Liver (tissue), 10 donors: ENCODE measurements at places on chromosomes 7 and 10. TPM values are rescaled to one million over a fixed set of nuclear protein-coding genes. Genes with fewer than 3 reads are reported as not detected.

DNA sequence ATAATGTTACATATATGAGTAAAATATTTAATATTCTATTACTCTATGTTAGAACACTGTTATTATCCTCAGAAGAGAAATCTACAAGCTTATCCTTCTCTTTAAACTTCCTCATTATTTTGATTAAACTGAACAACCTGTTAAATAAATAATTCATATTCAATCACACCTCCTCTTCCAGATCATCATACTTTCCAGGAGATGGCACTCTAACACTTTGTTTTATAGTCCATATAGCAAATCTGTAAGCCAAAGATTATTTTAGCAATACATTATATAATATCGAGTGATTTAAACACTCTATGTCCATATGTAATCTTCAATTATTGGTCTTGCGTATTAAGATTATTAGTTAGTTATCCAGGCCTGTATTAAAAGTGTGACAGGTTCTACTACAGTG, 694.1 kb downstream of the ANKRD7 start:
- H3K36me3 ChIP-seq: no peaks in the 10 kb centered on the region
- DNase-seq: no peak
- no peak overlapping the region for H3K27ac ChIP-seq

Gene SPACDR
- total RNA-seq: 0.33 TPM

GRCh38 chr7:21454182-21454581, 26.3 kb downstream of the SP4 start:
- no peaks in the 10 kb centered on the region for H3K4me1 ChIP-seq
- H3K27me3 ChIP-seq: no peaks in the 10 kb centered on the region

- DNase-seq: no peak
- H3K4me3 ChIP-seq: no peak overlapping the region
- H3K27ac ChIP-seq: no peak overlapping the region
- no peaks in the 10 kb centered on the region for H3K36me3 ChIP-seq
Observed at GRCh38 chr10:78948621-78949030, 120.1 kb upstream of the ZMIZ1 start.

DNA sequence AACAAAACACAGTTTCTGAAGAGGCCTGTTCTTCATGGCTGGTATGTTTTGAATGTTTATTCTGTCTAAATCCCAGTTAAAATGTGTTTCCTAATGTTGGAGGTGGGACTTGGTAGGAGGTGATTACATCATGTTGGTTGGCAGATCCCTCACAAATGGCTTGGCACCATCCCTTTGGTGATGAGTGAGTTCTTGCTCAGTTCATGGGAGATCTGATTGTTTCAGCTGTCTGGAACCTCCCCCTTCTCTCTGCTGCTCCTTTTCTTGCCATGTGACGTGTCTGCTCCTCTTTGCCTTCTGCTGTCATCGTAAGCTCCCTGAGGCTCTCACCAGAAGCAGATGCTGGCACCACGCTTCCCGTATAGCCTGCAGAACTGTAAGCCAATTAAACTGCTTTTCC, 383.6 kb upstream of the TPK1 start:
- H3K4me1 ChIP-seq: no peaks in the 10 kb centered on the region
- no peaks in the 10 kb centered on the region for H3K27me3 ChIP-seq
- no peak overlapping the region for H3K4me3 ChIP-seq
- no peak for DNase-seq
- H3K27ac ChIP-seq: no peak overlapping the region
- H3K36me3 ChIP-seq: no peaks in the 10 kb centered on the region

GRCh38 chr10:24790599-24790998, 66.9 kb upstream of the ARHGAP21 start:
- DNase-seq: no peak
- H3K36me3 ChIP-seq: no peaks in the 10 kb centered on the region
- H3K27me3 ChIP-seq: no peaks in the 10 kb centered on the region
- no peaks in the 10 kb centered on the region for H3K4me1 ChIP-seq
- H3K27ac ChIP-seq: no peak overlapping the region
- no peak overlapping the region for H3K4me3 ChIP-seq

Gene LHFPL3
- total RNA-seq: not detected

GRCh38 chr10:129280155-129280502, 186.9 kb upstream of the MGMT start:
- no peaks in the 10 kb centered on the region for H3K4me1 ChIP-seq
- no peak for DNase-seq
- no peak overlapping the region for H3K4me3 ChIP-seq
- H3K27ac ChIP-seq: no peak overlapping the region
- no peaks in the 10 kb centered on the region for H3K27me3 ChIP-seq

DNA sequence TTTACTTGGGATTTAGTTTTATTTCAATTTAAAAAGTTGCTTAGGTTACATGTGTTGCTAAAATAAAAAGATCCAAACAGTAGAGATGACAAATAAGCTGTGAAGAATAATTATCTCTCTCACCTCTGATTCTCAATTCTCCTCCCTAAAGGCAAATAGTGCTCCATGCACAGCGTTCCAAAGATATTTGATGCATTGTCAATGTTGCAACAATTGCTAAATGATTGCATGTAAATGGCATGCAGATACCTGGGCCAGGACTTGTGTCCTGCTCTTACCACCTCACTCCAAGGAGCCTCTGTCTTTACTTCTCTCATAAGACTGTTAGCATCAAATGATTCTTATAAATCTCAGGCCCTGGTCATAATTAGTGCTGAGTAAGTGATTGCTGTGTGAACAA, 217.7 kb downstream of the SEC23IP start:
- H3K36me3 ChIP-seq: no peaks in the 10 kb centered on the region
- no peak overlapping the region for H3K27ac ChIP-seq
- H3K4me3 ChIP-seq: no peak overlapping the region
- no peak for DNase-seq

DNA sequence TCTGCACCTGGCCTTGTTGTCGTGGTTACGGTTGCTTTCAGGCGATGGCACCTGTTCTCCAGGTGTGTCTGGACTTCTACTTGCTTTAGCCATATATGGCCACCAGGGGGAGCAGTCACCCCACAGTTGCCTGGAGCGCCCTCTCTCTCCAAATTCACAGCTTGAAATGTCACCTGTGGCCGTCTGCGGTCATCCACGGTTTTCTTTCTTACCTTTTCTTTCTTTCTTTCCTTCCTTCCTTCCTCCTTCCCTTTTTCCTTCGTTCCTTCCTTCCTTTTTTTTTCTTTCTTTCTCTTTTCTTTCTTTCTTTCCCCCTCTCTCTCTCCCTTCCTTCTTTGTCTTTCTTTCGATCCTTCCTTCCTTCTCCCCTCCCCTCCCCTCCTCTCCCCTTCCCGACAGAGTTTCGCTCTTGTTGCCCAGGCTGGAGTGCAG, 150.5 kb upstream of the VKORC1L1 start:
- no peaks in the 10 kb centered on the region for H3K27me3 ChIP-seq
- peak; percentile 67 for DNase-seq
- no peak overlapping the region for H3K27ac ChIP-seq

Gene C10orf71
- total RNA-seq: not detected
